ENCODE measurements at places on chromosomes 11 and 22.

GRCh38 chr22:44383064-44383575 lies 70.4 kb upstream of the SHISAL1 start:
- no peak for DNase-seq

DNA sequence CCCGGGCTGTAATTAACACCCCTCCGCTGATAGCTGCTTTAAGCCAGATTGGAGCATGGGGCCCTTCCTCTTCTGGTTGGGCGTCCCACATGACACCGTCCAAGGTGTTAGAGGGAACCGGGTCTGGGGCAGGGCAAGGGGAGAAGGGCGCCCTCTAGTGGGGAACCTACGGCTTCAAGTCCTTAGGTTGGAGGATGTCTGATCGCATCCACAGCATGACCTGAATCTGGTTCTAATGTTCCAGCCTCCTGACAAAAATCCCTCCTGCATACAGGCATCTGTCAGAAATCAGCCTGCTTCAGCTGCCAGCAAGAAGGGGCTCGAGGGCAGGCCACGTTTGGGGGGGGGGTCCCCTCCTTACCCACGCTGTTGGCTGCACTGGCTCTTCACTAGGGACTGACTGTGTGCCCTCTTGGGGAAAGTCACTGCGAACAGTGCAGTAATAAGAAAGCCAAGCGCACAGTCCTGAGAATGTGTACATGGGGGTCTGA lies 94.2 kb upstream of the TBCEL start:
- no peak for DNase-seq

- DNase-seq: no peak
Observed at GRCh38 chr22:45896153-45896951, 80.6 kb downstream of the WNT7B start.

DNA sequence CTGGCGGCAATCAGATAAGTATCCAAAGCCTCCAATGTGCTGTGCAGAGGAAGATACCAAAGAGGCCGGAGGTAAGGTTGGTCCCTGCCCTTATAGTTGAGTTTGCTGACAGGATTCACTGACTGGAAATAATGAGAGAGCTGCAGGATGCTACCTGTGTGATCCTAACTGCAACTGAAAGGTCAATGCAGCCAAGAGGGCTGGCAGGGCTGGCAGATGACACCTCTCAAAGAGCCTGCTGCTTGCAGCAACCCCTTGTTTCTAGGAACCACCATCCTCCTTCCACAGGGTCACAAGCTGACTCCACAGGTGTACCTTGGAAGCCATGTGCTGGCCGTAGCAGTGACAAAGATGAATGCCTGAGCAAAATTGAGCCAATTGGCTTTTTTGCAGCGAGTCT lies 348.1 kb downstream of the DDX10 start:
- no peak for DNase-seq

- DNase-seq: no peak
Observed at GRCh38 chr11:16912692-16913111, 101.5 kb downstream of the PLEKHA7 start.

DNA sequence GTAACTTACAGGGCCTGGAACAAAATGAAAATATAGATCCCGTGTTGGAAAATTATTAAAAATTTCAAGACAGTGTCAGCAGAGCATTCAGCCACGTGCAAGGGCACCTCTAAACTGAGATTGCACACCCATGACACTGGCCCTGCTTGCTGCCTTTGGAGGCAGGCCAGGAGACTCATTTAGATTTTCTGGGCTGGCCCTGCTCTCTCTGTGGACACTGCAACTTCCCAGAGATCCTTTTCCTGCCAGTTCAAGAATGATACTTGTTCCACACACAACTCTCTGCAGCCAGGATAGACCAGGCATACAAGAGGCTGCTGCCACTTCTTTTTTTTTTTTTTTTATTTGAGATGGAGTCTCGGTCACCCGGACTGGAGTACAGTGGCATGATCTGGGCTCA lies 56.7 kb upstream of the PTPRJ start:
- no peak for DNase-seq
